Osteocyte (in vitro differentiated cells): ENCODE measurements at places on chromosomes 11 and 22. TPM values are rescaled to one million over a fixed set of nuclear protein-coding genes. Genes with fewer than 3 reads are reported as not detected.

DNA sequence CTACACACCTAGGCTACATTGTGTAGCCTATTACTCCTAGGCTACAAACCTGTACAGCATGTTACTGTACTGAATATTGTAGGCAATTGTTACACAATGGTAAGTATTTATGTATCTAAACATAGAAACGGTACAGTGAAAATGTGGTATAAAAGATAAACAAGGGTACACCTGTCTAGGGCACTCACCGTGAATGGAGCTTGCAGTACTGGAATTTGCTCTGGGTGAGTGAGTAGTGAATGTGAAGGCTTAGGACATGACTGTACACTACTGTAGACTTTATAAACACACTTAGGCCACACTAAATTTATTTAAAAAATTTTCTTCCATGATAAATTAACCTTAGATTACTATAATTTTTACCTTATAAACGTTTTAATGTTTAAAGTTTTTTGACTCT, 171.7 kb upstream of the NCAM1 start:
- H3K27ac ChIP-seq = no peak overlapping the region
- H3K4me1 ChIP-seq = no peaks in the 10 kb centered on the region
- DNase-seq = no peak
- H3K36me3 ChIP-seq = no peaks in the 10 kb centered on the region

- no peaks in the 10 kb centered on the region for H3K4me1 ChIP-seq
- no peak overlapping the region for H3K27ac ChIP-seq
- no peaks in the 10 kb centered on the region for H3K36me3 ChIP-seq
- DNase-seq = peak; percentile 68
Measured at GRCh38 chr11:8040921-8041285, 40.1 kb upstream of the TUB start.

DNA sequence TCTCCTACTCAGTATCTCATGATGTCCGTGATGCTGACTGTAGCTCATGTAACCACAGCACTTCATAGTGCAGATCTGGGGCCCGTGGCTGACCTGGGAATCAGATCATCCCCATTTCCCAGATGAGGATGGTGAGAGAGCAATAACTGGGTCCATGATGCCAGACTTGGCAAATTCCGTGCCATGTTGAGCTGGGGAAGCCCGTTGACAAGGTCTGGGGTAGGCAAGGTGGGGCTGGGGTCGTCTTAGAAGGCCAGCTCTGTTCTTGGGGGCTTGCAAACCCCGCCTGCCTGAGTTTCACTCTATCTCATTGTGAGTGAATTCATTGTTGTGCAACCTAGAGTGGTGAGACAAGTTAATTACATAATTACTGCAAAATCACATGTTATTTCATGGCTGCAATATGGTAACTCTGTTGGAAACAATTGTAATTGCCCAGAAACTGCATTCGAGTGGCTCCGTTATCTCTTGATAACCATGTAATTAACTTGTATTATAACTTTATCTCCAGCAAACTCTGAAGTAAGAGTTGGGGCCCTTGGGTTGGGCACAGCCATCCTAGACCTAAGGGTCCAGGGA, 41.7 kb downstream of the LMO1 start:
- peaks cover 5% of the 10 kb centered on the region for H3K27me3 ChIP-seq
- no peaks in the 10 kb centered on the region for H3K4me1 ChIP-seq
- H3K4me3 ChIP-seq = no peak overlapping the region
- H3K27ac ChIP-seq = no peak overlapping the region
- no peaks in the 10 kb centered on the region for H3K36me3 ChIP-seq

Gene MIAT
- 1.9 and 3.3 TPM in 2 replicates for total RNA-seq

GRCh38 chr11:14237444-14237961, 121.5 kb downstream of the RRAS2 start:
- peaks cover 53% of the 10 kb centered on the region for H3K27me3 ChIP-seq
- no peaks in the 10 kb centered on the region for H3K36me3 ChIP-seq
- no peak for DNase-seq

Gene VSIG10L2
- total RNA-seq = not detected in 2 replicates

- H3K36me3 ChIP-seq = no peaks in the 10 kb centered on the region
- H3K27ac ChIP-seq = no peak within 1 kb of the TSS
- peaks cover 25% of the 10 kb centered on the region for H3K27me3 ChIP-seq
Measured at GRCh38 chr11:128942817-128943427, at the start of gene TP53AIP1. Gene TP53AIP1, minus strand, starts transcription at chr11:128942871. Its CDS starts 5,053 bp downstream, at chr11:128937818.

Gene OR8G5
- total RNA-seq = not detected in 2 replicates

Gene ANKK1
- not detected in 2 replicates for total RNA-seq

DNA sequence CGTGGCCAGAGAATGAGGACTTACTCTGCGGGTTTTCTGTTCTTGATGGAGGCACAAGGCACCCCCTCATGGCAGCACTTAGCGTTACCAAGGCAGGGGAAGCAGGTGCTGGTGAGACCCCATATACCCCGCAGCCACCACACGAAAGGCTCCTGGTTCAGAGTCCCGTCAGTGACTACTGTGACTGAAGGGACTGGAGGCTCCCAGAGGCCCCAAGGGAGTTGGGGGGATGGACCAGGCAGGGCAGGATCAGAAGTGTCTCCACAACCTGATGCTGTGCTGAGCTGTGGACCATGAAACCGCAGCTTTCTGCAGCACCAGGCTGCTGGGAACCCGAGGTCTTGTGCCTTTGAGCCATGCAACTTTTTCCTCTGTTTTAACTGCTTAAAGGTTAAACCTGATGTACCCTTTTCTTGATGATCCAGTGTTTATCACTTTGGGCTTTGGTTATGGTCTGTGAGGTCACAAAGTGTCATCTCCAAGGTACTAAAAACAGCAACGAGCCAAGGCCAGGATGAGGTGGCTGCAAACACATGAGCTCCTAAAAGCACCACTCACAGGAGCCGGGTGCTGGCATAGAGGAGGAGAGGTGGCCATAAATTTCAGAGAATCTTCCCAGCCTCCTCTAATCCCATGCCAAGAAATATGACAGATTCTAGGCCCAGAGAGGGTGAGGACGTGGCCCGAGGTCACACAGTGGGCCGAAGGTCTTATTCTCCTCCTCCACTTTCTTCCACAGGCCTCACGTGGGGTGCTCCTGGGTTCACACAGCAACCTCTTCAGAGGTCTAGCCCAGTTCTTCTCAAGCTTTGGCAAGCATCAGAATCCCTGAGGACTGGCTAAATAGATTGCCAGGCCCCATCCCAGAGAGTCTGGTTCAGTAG, 4.2 kb upstream of the LRRC32 start:
- H3K27me3 ChIP-seq = no peaks in the 10 kb centered on the region
- DNase-seq = no peak
- H3K36me3 ChIP-seq = no peaks in the 10 kb centered on the region
